ENCODE measurements at places on chromosomes 16 and 17. TPM values are rescaled to one million over a fixed set of nuclear protein-coding genes. Genes with fewer than 3 reads are reported as not detected.

Gene CLEC16A
- 25.2 TPM for polyA plus RNA-seq

Gene SPNS2
- 53.6 TPM for polyA plus RNA-seq

Gene CCT6B
- polyA plus RNA-seq = 5.2 TPM

Gene LPO
- polyA plus RNA-seq = 0.13 TPM

Gene CTRB2
- 0.07 TPM for polyA plus RNA-seq

Gene SP6
- 3.5 TPM for polyA plus RNA-seq

Gene TEKT3
- 1.8 TPM for polyA plus RNA-seq

Gene CACNA1H
- 28.7 TPM for polyA plus RNA-seq

Gene KLHL36
- polyA plus RNA-seq = 26.1 TPM

Gene SMIM36
- polyA plus RNA-seq = not detected

Gene SLX1A
- 24.9 TPM for polyA plus RNA-seq

Gene SLC6A2
- 0.25 TPM for polyA plus RNA-seq

GRCh38 chr17:51677875-51678274 is 417.5 kb downstream of the UTP18 start:
- DNase-seq = no peak

- no peak for DNase-seq
These were observed 90.4 kb downstream of the TMEM100 start for GRCh38 chr17:55632236-55632635.

DNA sequence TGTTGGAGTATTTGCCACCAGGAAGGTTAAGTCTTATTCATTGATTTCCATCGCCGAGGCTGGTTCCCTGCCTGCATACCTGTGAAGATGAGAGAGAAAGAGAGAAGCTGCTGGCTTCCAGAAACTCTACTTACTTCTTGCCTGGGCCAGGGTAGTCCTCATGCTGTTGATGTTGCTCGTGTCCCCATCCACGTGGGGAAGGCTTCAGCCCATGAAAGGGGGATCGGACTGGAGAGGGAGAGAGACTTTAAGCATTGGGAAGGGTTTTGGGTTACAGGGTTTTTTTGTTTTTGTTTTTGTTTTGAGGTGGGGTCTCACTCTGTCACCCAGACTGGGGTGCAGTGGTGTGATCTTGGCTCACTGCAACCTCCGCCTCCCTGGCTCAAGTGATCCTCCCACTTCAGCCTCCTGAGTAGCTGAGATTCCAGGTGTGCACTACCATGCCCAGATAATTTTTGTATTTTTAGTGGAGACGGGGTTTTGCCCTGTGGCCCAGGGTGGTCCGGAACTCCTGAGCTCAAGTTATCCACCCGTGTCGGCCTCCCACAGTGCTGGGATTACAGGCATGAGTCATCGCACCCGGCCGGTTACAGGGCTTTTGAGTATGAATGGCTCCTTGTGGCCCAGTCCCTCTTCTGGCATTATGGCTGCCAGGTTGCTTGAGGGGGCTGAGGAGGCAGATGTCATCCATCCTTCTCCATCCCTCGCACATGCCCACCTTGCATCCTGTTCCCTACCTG is 26.6 kb downstream of the ITGB3 start:
- no peak for DNase-seq

GRCh38 chr16:67170168-67170948 is at the start of gene NOL3:
Gene NOL3 (plus strand): TSS chr16:67170538.
- no peak for DNase-seq

GRCh38 chr17:73943416-73944110 is 259.9 kb upstream of the RPL38 start:
- no peak for DNase-seq

GRCh38 chr17:80364091-80364691 is 50.8 kb upstream of the ENDOV start:
- DNase-seq = no peak

GRCh38 chr16:25005445-25006306 is 9.5 kb downstream of the ARHGAP17 start:
- DNase-seq = no peak

GRCh38 chr17:57999496-58000017 is 7.5 kb downstream of the SRSF1 start:
- peak; percentile 73 for DNase-seq

- no peak for DNase-seq
These were observed 41.0 kb downstream of the MRPS23 start for GRCh38 chr17:57808882-57809281.

DNA sequence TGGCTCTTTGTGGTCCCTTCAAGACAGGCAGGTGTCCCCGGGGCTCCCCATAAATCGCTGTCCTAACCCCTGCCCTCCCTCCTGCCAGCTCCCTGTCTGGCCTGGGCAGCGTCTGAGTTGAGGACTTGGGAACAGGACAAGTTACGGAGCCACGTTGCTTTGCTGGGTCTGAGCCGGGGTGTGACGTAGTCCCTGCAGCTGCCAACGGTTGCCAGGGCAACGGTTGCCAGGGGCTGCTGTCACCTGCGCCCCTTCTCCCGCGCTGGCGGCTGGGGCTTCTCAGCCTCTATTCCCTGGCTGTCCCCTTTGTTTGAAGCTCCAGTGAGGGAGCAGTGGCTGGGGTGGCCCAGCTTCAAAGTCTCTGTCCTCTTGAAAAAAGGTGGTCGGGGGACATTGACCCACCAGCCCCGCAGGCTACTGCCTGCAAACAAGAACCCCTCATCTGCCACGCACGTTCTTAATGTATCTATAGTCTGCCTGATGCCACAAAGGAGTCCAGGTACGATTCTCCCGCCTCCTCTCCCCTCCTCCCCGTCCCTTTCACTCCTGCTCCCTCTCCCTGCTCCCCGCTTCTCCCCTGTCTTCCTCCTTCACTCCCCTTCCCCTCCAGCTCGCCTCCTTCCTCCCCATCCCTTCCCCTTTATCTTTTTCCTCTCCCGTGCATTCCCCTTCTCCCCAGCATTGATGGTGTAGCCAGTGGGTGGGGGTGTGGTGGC is 10.9 kb downstream of the ADGRG1 start:
- peak; percentile 86 for DNase-seq

DNA sequence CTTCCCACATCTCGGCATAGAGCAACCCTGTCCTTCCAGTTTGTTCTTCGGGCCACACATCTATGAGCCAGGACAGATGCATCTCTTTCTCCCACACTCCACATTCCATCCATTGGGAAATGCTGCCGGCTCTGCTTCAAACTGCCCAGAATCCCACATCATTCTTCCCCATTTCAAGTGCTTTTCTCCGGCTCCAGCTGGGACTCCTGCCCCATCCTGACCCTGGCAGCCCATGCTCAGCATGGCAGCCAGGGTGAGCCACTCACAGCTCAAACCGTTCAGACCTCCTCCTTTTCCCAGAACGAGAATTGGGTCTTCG is 132.8 kb upstream of the SDK2 start:
- no peak for DNase-seq

- no peak for DNase-seq
These were observed 15.5 kb downstream of the ERCC4 start for GRCh38 chr16:13935408-13935807.

- DNase-seq = no peak
These were observed 21.1 kb upstream of the NCBP3 start for GRCh38 chr17:3867106-3867505.

DNA sequence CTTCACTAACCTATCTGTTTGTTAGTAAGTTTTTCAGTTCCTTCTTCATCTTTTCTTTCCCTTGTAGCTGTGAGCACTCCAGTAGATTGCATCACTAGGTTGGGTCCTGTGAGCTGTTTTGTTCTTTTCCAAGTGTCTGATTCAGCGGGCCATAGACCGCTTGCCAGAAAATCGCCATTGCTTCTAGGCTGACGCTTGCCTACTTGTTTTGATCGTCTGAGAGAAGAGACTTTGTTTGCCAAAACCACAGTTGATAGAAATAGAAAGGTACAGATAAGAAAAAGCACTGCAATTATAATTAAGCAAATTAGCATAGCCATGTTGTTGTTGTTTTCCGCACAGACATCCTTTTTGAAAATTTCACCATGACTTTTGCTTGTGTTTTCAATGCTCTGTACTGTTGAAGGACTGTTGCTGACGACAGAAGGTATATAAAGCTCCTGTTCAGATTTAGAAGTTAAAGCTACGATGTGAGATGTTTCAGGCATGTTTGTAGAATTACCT is 3.1 kb downstream of the EVI2A start:
- DNase-seq = no peak

DNA sequence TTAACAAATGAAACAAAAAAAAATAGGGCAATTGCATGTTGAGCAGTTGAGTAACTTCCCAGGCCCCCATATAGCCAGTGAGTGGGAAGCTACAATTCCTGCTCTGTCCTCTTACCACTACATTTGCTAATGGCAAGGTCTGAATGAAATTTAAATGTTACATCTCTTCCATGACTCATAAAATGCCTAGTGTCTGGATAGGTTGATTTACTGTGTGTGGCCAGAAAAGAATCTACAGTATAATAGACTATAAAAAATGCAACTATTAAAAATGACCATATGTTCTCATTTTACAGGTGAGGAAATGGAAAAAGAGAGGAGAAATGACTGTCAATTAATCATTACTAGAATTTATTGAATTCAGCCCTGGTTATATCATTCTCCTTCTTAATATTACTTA is 1199.3 kb downstream of the CDH11 start:
- no peak for DNase-seq

DNA sequence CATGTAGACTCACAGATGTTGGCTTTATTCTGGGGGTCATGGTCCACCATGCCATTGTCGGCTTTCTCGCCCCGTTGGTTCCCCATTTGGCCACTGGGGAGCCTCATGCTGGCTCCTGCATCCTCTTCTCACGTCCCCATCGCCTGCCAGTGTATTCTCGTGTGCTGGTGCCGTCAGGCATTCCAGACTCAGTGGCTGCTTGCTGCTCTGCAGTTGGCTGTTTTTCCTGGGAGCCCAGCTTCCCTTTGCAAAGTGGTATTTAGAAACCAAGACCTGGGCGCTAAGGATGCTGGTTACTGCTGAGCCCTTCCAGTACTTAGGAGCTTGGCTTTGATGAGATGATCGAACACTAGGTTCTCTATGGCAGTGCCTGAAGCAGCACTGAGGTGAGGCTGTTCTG is 19.1 kb downstream of the CRAMP1 start:
- no peak for DNase-seq

DNA sequence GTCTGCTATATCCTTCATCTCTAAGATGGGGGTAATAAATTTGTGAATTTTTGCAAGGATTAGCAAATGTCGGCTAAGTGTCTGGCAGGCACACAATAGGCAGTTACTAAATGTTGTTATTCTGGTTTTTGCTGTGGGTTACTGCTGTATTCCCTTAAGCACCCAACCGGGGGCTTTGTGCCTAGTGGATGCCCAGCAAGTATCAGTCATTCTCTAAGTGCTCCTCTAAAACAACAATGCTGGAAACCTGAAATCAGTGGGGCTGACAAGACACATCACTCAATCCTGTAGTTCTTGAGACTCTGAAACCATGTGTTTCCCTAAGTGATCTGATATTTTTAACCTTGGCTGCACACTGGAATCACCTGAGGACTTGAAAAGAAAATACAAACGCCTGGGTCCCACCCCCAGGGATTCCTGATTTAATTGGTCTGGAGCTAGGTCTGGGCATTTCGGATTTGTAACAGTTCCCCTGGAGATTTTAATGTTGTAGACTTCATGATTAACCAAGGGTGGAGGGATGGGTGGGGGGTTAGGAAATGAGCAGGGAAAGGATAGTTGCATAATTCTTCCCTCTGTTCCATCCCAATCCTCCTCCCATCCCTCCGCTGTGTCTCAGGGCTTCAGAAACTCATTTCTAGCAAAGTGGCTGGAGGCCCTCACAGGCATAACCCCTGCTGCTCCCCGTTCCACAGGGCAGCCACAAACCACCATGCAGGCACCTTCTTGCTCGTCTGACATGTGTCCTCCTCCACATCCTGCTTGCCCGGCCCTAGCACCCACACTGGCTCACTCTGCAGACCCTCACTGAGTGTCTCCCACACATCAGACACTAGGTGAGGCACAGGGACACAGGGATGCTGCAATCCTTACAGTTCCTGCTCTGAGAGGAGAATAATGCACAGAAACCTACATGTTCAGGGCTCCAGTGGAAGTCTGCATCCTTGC is 61.7 kb upstream of the LYRM9 start:
- DNase-seq = no peak

DNA sequence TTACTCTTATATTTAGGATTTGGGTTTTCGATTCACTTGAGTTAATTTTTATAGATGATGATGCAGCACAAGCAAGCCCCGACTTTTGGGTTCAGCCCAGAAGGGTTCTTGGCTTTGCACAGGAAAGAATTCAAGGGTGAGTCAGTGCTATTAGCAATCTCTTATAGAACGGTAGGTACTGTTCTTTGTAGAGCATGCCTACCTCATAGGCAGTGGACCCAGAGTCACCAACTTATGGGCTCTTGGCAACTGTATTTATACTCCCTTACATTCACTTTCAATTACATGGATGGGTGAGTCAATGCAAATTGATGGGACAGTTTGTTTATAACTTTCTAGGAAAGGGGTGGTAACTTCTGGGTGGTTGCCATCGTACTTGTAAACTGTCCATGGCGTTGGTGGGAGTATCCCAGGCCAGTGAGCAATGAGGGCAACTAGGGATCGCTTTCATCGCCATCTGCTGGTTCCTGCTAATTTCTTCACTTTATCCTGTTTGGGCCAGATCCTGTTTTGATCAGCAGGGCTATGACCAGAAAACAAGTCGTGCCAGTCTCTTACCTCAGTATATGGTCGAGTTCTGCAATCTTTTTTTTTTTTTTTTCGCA is 362.6 kb downstream of the CNTNAP4 start:
- DNase-seq = peak; percentile 16

GRCh38 chr17:17729620-17730249 is 48.5 kb downstream of the RAI1 start:
- peak; percentile 57 for DNase-seq

DNA sequence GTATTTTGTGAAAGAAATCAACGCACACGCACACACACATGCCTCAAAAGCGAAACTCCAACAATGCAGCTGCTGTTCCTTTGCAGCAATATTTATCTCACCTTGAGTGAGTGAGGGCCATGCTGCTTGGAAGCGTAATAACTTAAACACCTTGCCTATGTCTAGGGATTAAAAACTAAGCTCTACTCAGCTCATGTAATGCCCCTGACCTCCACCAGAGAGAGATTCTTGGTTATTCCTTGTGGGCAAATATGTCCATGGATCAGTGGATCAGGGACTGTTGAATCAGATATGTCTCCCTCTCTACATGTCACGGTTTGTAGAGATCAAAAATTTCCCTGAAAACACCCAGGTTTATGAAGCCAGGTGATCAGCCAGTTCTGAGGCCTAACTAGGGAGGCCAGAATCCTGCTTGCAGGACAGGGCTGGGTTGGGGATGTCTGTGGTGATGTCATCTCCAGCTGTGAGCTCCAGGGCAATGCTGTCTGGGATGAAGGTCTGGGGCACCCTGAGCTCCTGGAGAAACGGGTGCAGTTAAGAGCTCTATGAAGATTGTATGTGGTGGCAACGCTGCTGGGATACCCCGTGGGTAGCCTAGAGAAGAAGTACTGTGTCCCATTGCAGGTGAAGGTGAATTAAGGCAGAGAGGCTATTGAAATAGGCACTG is 149.4 kb downstream of the KCNJ12 start:
- no peak for DNase-seq
